Fibroblast of mammary gland (primary cell): ENCODE measurements at places on chromosomes 2 and 18.

DNA sequence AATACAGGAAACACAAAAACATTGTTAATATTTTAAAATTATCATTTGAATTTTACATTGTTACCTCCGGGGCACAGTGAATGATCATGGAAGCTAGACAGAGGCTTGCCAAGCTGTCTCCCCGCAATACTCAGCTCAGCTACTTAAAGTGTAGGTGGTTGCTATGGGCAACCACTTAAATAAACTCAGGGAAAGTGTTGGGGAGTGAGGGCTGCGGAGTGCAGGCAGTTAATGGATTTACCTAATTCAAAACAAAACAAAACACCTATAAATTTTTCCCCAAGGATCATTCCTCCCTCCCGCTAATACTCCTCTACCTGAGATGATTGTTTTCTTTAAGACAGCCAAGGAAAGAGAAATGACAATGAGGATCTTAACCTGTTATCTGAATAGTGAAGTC lies 349.5 kb downstream of the TGIF1 start:
- no peak for DNase-seq

DNA sequence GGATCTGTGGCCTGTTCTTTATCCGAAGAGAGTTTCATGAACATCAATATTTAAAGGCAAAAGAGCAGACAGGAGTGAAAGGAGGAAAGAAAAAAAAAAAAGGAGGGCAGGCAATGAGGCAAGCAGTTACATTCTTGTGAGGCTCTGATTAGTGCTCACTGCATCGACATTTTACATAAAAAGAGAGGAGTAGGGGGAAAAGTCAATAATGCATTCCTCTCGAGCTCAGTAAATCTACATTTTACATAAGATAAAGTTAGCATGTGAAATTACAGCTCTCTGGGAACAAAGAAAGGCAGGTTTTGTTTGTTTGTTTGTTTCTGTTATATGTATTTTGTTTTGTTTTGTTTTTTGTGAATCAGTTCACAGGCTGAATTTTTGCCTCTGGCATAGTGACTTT lies 187.1 kb upstream of the ARL4C start:
- DNase-seq, result no peak

GRCh38 chr2:231317579-231317978 lies 77.9 kb upstream of the B3GNT7 start:
- DNase-seq, result no peak

- DNase-seq, result peak; percentile 54
These were observed 49.2 kb upstream of the CDC42EP3 start for GRCh38 chr2:37720533-37721200.

DNA sequence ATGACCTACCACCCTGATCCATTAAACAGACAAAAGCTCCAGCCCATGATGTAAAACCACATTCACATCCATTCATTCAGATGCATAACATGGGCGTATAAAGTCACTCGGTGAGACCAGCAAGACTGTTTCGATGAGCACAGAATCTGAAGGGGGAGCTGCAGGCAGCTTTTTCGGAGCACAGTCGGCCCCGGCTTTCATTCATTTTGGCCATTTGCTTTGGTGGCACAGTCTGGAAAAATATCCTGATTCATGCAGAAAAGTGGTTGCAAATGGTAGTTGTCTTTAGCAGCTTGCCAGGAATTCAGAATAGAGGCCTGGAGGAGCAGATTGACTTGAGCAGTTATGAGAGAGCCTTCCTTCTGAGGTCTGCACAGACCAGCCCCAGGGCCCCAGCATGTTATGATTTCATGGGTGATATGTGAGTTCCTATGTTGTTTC lies 11.2 kb downstream of the ARID5A start:
- DNase-seq, result no peak

DNA sequence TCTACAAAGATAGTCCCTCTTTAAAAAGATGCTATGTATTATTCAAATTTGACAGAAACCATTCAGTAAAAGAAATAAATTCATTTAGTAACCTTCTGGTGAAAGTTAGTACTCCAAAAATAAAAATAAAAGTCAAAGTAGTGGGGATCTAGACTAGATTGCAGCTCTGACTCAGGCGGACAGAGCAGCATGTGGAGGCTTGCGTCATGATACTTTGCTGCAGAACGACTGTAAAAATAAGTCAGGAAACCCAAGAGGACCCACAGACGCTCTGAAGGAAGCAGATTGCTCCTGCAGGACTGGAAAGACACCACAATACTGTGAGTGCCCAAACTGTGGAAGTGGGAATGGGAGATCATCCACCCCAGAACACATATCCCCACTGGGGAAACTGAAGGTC lies 301.9 kb downstream of the RIT2 start:
- DNase-seq, result no peak

- no peak for DNase-seq
These were observed 593.1 kb downstream of the CBLN2 start for GRCh38 chr18:71951001-71951400.
